AG09309 (cell line): ENCODE measurements at places on chromosomes 13 and 19.

- no peak for DNase-seq
Measured at GRCh38 chr13:27917121-27917947, 2.5 kb upstream of the PDX1 start.

DNA sequence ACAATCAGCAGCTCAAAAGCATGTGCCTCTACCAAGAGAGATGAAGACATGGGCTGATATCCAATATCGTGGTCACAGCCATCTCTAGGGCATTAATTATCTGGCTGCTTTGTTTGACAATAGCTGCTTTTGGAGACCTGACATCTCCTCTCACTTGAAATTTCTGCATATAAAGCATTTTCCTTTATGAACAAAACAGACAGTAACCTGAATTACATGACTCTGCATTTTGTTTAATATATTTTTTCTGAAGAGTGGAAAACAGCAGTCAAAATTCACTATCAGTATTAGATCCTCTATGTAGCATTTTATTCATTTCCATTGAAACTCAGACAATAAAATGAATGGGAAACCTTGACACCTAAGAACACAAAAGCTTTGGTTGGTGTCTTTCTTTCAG, 42.4 kb upstream of the ESD start:
- DNase-seq = no peak

DNA sequence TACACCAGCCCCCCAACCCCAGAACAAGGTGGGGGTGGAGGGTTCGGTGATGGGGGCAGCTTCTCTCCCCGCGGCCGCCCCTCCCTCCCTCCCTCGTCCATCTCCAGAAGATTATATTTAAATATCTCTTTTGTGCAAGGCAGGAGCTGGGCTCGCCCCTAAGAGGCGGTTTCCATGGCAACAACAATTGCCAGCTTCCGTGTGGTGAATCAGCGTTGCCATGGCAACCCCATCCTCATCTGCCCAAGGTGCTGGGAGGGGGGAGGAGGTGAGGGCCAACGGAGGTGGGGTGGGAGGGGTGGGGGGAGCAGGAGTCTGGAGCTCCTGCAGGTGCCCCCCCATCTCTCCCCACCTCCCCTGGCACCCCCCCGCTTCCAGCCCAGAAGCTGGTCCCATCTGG, 46.4 kb downstream of the CELF5 start:
- DNase-seq = no peak

GRCh38 chr19:5205937-5206750, 134.5 kb downstream of the PTPRS start:
- no peak for DNase-seq

DNA sequence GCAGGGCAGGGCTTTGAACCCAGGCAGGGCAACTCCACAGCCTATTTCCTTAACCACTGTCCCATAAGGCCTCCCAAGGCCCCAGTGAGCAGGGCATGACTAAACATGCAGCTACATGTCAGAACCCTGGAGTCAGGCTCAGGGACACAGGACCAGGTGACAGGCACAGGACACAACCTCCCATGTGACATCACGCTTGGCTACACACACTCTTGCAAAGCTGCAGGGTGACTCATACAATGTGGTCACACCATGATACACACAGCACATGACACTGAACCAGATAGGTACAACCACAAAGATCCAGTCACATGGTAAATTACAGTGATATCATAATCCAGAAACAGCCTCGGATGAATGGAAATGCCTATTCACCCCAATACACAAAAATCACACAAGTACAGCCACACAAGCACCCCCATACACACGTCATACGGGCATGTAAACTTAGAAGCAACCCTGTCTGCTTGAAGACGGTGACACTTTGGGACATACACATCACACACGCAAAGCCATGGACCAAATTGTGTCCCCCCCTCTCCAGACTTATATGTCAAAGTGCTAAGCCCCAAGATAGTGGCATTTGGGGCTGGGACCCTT, 14.5 kb downstream of the KLK4 start:
- DNase-seq = no peak

GRCh38 chr13:110607675-110608224, 7.6 kb upstream of the NAXD start:
- no peak for DNase-seq

DNA sequence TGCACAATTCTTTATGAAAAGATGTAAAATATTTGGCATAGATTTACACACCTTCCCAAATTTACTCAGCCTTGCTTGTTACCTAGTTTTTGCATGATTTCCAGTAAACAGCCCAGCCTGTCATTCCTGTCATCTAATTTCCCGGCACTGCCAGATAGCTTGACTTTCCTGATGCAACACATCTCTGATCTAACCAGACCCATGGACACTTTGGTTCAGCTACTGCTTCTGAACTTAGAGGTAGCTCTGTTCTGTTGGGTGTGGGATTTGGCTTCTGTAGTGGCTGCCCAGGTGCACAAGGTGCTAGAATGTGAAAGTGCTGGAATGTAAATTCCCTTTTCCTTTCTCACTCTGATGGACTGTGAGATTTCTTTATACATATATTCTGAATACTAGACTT, 1033.5 kb downstream of the SLITRK1 start:
- no peak for DNase-seq

DNA sequence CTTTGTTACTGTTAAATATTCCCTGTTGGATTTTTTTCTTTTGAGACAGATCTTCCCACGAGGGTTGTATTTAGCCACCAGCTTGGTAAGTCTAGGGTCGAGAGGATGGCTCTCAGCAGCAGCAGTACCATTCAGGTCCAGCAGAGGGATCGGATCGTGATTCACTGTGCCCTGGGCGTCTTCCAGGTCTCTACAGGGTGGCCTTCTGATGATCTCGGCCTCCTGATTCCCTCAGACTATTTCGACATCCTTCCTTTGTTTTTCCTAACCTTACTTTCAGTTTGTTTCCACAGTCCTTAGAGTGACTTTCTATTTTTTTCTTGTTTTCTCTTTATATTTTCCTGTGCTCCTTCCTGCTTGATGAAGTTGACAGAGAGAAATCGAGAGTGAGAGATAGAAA, 1436.9 kb downstream of the UQCRFS1 start:
- DNase-seq = no peak

- no peak for DNase-seq
Measured at GRCh38 chr19:3607303-3608078, 816 bp upstream of the TBXA2R start.

GRCh38 chr19:39335168-39335548, 685 bp downstream of the GMFG start:
- no peak for DNase-seq

DNA sequence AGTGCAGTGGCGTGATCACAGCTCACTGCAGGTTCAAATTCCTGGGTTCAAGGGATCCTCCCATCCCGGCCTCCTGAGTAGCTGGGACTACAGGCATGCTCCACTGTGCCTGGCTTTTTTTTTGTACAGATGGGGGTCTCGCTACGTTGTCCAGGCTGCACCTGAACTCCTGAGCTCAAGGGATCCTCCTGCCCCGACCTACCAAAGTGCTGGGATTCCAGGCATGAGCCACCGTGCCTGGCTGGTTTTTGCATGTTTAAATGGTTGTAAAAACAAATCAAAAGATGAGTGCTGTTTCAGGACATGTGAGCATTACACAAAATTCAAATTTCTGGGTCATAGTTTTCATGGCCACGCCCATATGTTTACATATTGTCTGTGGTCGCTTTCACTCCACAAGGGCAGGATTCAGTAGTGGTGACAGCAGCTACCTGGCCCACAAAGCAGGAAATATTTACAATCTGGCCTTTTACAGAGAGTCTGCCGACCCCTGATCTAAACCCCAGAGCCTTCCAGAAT, 5.3 kb downstream of the MATK start:
- DNase-seq = no peak

GRCh38 chr13:96216543-96216942, 126.6 kb downstream of the HS6ST3 start:
- DNase-seq = no peak

GRCh38 chr13:44299152-44299943, 74.3 kb upstream of the SERP2 start:
- no peak for DNase-seq

GRCh38 chr13:94182185-94182761, 297.2 kb downstream of the DCT start:
- DNase-seq = no peak

- DNase-seq = no peak
Measured at GRCh38 chr13:39232401-39232980, 194.2 kb downstream of the NHLRC3 start.

GRCh38 chr19:50314724-50315708, 14.2 kb downstream of the KCNC3 start:
- DNase-seq = no peak

GRCh38 chr13:46295491-46296114, 83.9 kb downstream of the LRRC63 start:
- peak; percentile 63 for DNase-seq

DNA sequence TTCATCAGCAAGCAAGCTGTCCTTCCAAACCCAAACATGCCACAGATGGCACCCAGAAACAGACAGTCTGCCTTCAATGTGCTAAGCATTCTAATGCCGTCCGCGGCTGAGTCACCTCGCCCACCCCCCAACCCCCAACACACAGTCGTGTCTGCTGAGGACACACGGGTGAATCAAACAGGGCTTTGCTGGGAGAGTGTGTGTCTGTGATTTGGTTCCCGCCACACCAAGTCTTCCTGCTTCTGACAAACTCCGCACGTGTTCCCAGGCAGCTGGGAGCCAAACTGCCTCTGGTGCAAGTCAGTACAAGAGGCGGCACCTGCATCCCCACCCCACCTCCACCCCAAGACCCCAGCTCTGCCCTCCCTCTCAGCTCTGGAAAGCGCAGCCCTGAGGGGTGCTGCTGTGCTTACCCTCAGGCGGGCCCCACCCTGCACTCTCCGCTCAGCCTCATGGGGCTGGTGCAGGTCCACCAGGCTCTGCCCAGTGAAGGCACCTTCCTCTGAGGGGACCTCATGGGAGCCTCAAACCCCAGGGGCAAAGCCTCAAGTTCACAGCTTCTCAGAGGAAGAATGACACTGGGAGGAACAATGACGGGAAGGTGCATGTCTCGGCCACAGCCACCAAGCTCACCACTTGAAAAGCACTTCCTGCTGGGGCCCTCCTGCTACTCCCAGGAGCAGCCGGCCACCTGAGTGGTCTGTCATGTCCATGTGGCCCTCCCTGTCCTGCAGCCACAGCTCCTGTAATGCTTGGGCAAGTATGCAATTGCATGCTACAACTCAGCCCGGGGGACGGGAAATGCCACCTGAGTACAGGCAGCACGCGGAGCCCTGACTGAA, 15.0 kb upstream of the SLC35E1 start:
- no peak for DNase-seq

GRCh38 chr19:9996541-9996940, 13.8 kb downstream of the COL5A3 start:
- DNase-seq = no peak

DNA sequence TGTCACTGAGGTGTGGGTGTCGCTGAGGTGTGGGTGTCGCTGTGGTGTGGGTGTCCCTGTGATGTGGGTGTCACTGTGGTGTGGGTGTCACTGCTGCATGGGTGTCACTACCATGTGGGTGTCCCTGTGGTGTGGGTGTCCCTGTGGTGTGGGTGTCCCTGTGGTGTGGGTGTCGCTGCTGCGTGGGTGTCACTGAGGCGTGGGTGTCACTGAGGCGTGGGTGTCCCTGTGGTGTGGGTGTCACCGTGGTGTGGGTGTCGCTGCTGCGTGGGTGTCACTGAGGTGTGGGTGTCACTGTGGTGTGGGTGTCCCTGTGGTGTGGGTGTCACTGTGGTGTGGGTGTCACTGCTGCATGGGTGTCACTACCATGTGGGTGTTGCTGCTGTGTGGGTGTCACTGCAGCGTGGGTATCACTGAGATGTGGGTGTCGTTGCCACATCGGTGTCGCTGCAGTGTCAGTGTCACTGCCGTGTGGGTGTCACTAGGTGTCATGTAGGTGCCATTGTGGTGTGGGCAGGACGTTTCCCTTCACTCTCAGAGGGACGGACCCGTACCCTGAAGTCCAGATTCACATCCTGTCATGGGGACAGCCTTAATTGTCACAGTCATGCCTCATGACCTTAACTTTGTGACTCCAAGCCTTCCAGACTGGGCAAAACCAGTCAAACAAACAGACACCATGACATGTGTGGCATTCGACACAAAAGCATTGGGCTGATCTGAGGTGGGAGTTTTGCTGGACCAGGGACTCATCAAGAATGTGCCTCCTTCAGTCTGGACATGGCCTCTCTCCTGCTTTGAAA, 12.7 kb upstream of the GAS6 start:
- no peak for DNase-seq

DNA sequence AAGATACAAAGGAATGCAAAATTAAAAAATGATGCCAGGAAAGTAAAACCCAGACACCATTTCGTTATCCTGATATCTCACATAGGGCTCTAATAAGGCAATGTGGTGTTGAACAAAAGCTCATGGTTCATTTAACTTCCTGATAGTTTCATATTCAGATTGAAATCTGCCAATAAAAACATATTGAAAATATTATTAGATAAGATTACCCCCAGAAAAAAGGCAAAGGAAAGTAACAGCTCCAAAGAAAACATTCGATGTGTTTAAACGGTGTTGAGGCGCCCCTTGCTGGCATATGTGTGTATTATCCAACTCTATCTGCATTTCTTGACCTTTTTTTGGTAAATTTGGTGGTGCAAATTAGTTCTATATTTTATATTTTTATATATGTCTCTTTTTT, 75.9 kb downstream of the ESD start:
- DNase-seq = no peak

- DNase-seq = no peak
Measured at GRCh38 chr19:53158119-53158656, 665 bp downstream of the ZNF347 start.

- no peak for DNase-seq
Measured at GRCh38 chr13:23180711-23181110, at the start of gene SGCG. TSS of gene SGCG (plus strand) at chr13:23180979. CDS start at chr13:23203695, 22,716 bp downstream.

- no peak for DNase-seq
Measured at GRCh38 chr19:3041761-3042620, 12.9 kb upstream of the TLE2 start.

DNA sequence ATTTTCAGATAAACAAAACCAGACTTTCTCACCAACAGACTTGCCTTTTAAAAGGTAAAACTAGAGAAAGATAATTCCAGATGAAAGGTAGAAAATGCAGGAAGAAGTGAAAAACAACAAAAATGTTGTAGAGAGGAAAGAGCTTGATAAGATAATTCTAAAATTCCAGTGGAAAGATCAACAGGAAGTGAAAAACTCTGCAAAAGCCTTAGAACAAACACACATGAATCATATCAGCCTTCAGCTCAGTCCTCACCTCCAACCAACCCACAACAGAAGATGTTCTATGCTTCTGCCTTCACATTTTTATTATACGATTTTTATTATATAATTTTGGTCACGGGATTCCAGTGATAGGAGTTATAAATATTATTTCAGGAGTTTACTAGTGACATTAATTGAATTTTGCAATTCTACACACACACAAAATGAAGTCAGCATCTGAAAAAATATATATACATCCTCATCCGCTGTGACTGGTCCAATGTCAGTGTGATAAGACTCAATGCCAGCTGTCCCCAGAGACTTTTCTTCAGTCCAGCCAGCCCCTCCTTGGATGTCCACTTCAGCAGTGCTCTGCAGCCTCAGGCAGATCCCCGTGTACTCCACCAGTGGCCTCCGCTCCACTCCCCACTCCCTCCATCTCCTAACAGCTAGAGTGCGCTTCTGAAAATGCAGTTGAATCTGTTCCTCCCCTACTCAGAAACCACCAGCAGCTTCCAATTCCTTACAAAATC, 57.9 kb downstream of the GADD45B start:
- DNase-seq = no peak

GRCh38 chr13:60642552-60642951, 245.5 kb downstream of the TDRD3 start:
- DNase-seq = no peak

GRCh38 chr19:7377196-7377595, 28.5 kb downstream of the ARHGEF18 start:
- DNase-seq = no peak
